HepG2 (cell line): ENCODE measurements at places on chromosomes 12 and 14.

DNA sequence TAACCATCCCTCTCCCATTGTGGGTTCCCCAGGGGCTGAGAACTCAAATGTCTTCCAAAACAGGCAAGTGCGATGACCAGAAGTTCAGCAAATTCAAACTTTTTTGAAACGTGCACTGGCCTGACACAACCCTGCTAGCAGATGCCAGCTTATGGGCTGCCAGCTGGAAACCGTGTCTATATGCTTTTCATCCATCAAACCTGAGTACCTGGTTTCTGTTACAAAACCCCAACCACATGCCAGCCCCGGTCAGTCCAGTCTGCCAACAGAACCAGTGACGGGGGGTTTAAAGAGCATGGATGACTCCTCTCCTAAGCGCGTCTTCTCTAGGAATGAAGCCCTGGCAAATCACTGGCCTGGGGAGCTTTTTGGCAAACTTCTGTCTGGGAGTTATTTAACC, 189.7 kb downstream of the TTC7B start:
- DNase-seq = no peak
- no peaks in the 10 kb centered on the region for H3K36me3 ChIP-seq
- no peak overlapping the region for H3K27ac ChIP-seq

- no peaks in the 10 kb centered on the region for H3K36me3 ChIP-seq
- H3K4me1 ChIP-seq = no peaks in the 10 kb centered on the region
- DNase-seq = no peak
- peaks cover 31% of the 10 kb centered on the region for H3K27me3 ChIP-seq
- H3K4me3 ChIP-seq = no peak overlapping the region
- H3K27ac ChIP-seq = no peak overlapping the region
Measured at GRCh38 chr14:104602315-104602932, 2.1 kb downstream of the TMEM179 start.

GRCh38 chr14:55893705-55894104, 224.5 kb upstream of the PELI2 start:
- H3K36me3 ChIP-seq = no peaks in the 10 kb centered on the region
- H3K4me3 ChIP-seq = no peak overlapping the region

DNA sequence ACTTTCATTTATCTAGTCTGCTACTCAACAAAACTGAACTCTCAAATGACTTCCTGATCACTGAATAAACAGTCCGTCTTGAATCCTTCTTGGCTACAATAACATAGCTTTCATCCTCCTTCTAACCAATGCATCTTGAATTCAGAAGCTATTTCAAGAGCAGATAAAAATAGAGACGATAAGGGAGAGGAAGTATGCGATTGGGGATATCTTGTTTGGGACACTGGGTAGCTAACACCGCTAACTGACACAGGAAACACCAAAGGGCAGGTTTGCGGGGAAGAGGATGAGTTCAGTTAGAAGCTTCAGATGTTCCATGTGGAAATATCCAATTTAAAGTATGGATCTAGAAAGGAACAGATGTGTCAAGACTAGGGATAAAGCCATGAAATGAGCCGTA, 102.5 kb downstream of the SLC41A2 start:
- no peak overlapping the region for H3K4me3 ChIP-seq
- no peak overlapping the region for H3K27ac ChIP-seq
- DNase-seq = no peak
- no peaks in the 10 kb centered on the region for H3K36me3 ChIP-seq
- no peaks in the 10 kb centered on the region for H3K27me3 ChIP-seq

- H3K36me3 ChIP-seq = no peaks in the 10 kb centered on the region
- no peaks in the 10 kb centered on the region for H3K27me3 ChIP-seq
- H3K4me3 ChIP-seq = no peak overlapping the region
- no peak for DNase-seq
- no peaks in the 10 kb centered on the region for H3K4me1 ChIP-seq
- no peak overlapping the region for H3K27ac ChIP-seq
Measured at GRCh38 chr12:45575417-45575816, 154.1 kb upstream of the ARID2 start.

- H3K36me3 ChIP-seq = no peaks in the 10 kb centered on the region
- H3K4me1 ChIP-seq = peaks cover 90% of the 10 kb centered on the region
- peak overlapping the region; percentile 46 for H3K4me3 ChIP-seq
- H3K27ac ChIP-seq = peak overlapping the region; percentile 84
- no peak for DNase-seq
- no peaks in the 10 kb centered on the region for H3K27me3 ChIP-seq
Measured at GRCh38 chr14:77040741-77041653, 12.5 kb upstream of the IRF2BPL start.

- H3K27me3 ChIP-seq = no peaks in the 10 kb centered on the region
- H3K4me3 ChIP-seq = no peak overlapping the region
- H3K4me1 ChIP-seq = peaks cover 19% of the 10 kb centered on the region
- H3K36me3 ChIP-seq = peaks cover 23% of the 10 kb centered on the region; the same call in 1 of the 3 replicates
Measured at GRCh38 chr14:103711516-103712431, 3.5 kb downstream of the XRCC3 start.

DNA sequence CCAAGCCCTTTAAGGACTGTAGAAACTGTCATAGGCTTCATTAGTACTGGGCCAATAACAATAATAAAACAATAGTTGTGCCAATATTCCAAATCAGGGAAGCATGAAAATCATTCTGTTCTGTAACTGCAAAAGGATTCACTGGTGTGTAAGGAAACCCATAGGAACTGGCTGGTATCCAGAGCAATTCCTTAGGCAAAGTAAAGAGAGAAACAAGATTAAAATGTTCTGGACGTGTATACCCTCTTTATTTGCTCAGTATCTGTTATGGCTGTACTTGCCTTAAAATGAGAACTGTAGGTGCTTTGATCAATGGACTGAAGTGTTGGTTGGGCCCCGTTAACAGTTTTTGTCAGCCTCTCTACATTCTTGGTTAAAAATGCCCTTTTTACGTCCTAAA, 72.4 kb upstream of the STAC3 start:
- H3K4me3 ChIP-seq = no peak overlapping the region
- DNase-seq = no peak
- H3K4me1 ChIP-seq = no peaks in the 10 kb centered on the region
- no peaks in the 10 kb centered on the region; the same call in 1 of the 2 replicates for H3K36me3 ChIP-seq
- no peak overlapping the region for H3K27ac ChIP-seq

GRCh38 chr14:50773632-50774541, 57.1 kb downstream of the NIN start:
- H3K36me3 ChIP-seq = peaks cover 2% of the 10 kb centered on the region; the same call in 1 of the 2 replicates
- H3K27me3 ChIP-seq = no peaks in the 10 kb centered on the region
- DNase-seq = peak; percentile 11
- no peaks in the 10 kb centered on the region for H3K4me1 ChIP-seq
- H3K27ac ChIP-seq = no peak overlapping the region

DNA sequence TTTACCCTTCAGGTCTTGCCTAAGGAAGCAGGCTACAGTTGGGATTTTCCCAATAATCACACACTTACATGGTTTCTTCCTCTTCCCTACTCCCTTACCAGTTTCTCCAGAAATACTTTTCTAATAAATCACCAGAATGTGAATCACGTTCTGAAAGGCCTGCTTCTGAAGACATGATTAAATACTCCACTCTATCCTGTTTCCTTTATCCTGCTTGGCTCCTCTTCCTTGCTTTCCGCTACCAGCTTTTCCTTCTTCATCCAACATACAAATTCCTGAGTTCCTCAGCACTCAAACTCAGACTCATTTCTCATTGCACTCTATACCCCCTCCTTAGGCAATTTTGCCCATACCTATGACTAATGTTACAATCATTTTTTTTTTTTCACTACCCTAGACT, 118.3 kb downstream of the MGAT4C start:
- no peak overlapping the region for H3K27ac ChIP-seq
- no peak overlapping the region for H3K4me3 ChIP-seq
- no peaks in the 10 kb centered on the region for H3K36me3 ChIP-seq
- no peaks in the 10 kb centered on the region for H3K27me3 ChIP-seq
- DNase-seq = no peak

DNA sequence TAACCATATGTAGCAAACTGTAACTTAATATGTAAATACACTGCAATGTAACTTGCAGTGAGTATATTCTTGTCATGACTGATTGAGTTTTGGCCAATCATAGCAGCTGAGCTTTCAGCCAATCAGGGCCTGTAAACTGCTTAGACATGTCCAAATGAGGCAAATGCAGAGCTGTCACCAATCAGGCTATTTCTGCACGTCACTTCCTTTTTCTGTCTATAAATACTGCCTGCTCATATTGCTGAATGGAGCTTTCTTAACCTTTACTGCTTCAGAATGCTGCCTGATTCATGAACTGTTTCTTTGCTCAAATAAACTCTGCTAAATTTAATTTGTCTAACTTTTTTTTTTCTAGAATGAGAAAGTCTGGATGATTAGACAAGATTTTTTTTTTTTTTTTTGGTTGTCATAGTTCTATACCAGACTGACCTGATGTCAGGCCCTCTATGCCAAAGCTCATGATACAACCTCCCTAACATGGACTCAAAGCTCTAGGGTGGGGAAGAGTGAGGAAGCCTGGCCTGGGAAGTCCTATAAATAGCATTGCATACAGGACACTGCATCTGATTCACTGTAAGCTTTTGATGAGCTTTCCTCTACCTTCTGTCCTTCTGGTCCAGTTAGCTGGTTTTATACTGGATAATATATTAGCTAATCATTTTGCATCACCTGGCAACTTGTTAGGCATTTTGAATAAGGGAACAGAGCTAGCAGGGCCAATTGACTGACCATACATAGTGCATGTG, 12.0 kb downstream of the MGP start:
- DNase-seq = no peak
- H3K36me3 ChIP-seq = no peaks in the 10 kb centered on the region
- no peaks in the 10 kb centered on the region for H3K27me3 ChIP-seq
- H3K4me3 ChIP-seq = no peak overlapping the region

DNA sequence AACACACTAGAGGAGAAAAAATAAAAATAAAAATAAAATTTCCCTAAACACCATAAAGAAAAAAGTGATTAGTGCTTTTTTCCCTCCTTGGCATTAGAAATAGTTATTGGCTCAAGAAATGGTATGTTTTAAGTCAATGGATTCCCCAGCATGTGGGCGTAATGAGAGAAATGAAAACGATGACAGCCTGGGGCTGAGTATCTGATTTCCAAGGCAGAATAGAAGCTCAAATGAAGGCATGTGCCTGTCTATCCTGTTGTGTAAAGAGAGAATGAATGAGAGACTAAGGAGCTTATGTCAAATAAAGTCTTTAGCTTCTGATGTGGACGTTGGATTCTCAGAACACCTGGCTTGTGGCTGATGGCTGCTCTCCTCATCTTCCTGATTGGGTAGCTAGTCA, 1408.4 kb upstream of the TMEM132C start:
- DNase-seq = no peak
- H3K4me1 ChIP-seq = no peaks in the 10 kb centered on the region
- H3K36me3 ChIP-seq = no peaks in the 10 kb centered on the region
- no peak overlapping the region for H3K4me3 ChIP-seq
- no peak overlapping the region for H3K27ac ChIP-seq
